Stimulated activated CD4-positive, alpha-beta T cell treated with anti-CD3 and anti-CD28 coated beads, Interleukin-4, amount 100 ng/mL, for 4 hours (primary cell): ENCODE measurements at places on chromosomes 5 and 9.

DNA sequence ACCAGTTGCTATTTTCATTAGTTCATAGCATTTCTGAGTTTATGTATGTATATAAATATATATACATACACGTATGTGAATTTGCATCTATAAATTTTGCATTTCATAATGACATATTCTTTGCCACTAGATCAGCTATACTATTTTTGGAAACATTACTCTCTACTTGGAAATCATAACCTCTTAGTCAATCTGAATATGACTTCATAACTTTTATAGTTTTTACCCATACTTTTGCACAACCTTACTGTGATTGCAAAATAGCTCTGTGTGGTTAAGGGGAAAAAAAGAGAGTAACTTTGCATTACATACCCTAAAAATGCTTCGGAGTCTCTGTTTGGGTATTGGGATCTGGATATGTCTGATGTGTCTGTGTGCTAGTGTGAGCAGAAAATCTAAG is 44.9 kb upstream of the ADAMTSL1 start:
- no peak for DNase-seq

DNA sequence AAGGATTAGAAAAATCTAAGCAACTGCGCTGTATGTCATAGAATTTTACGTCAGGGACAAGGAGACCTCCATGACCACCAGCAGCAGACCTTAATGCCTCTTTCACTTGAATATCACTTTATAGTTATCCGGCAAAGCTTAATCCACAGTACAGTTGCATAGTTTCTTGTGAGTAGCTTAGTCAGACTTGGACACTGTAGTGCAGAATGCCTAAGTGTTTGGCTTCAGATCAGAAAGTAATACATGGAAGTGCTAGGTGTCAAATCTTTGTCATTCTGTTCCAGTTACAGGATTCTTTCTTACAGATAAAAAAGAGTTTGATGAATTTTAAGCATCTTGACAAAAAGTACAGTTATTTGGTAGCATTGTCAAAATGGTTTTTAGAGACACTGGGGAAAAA is 239.9 kb upstream of the PAPPA start:
- DNase-seq = no peak

DNA sequence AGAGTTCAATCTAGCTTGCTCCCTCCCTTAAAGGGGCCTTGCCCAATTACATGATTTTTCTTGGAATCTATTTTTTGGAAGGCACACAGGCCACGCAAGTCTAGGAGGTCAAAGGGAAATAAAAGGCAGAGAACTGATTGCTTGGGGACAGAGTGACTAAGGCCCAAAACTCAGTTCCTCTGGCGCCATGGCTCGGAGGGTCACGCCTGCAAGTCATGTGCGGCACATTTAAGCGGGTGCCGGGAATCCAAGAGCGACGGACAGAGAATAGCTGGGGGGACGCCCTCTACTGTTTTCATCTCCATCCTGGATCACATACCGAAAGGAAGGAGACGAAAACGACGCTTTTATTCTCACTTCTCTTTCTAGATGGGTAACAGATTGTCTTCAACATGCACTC is 78.6 kb downstream of the FREM1 start:
- no peak for DNase-seq

GRCh38 chr9:33785914-33786313 is 9.4 kb upstream of the PRSS3 start:
- DNase-seq = no peak

DNA sequence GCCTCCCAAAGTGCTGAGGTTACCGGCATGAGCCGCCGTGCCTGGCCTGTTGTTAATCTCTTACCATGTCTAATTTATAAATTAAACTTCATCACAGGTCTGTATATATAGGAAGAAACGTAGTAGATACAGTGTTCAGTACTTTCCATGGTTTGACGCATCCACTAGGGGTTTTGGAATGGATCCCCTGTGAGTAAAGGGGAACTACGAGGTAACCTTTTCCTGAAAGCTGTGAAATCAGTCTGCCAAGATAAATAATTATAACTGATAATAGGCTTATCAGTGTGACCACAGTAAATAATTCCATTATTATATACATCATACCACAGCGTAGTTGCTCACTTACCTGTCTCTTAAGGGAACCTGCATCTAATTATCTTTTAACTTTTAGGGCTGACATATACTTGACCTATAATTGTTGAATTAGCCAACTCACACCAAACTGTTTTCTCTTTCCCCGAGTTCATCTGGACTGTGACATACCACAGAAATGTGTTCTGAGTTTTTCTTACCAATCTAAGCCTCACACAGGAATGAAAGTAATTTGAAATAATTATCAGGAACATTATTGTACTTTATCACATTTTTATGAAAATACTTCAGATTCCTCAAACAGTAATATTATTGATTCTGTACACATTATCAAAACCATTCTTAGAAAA is 42.9 kb downstream of the DAPK1 start:
- no peak for DNase-seq

- DNase-seq = no peak
Observed at GRCh38 chr9:109289186-109289585, 31.7 kb downstream of the EPB41L4B start.

- no peak for DNase-seq
Observed at GRCh38 chr5:87541033-87541432, 128.3 kb upstream of the CCNH start.

GRCh38 chr5:132773114-132773513 is 3.9 kb downstream of the SEPTIN8 start:
- DNase-seq = no peak

DNA sequence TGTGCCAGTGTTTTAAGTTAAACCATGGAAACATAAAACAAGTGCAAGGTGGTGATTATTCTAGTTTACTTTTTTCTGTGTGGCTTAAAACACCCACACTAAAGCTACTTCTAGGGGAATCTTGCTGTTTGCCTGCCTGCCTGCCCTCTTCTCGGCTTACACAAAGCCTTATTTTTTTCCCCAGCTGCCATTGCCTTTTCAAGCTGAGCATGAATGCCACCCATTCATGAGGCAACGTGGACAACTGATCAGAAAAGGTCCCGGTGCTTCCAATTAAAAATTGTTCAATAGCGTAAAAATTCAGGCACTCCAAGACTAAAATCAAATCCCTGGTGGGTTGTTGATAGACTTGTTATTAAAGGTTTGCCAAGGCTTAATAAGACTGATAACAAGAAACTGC is 401.4 kb downstream of the TMEM161B start:
- no peak for DNase-seq

- no peak for DNase-seq
Observed at GRCh38 chr9:5479994-5480694, 29.8 kb downstream of the CD274 start.

DNA sequence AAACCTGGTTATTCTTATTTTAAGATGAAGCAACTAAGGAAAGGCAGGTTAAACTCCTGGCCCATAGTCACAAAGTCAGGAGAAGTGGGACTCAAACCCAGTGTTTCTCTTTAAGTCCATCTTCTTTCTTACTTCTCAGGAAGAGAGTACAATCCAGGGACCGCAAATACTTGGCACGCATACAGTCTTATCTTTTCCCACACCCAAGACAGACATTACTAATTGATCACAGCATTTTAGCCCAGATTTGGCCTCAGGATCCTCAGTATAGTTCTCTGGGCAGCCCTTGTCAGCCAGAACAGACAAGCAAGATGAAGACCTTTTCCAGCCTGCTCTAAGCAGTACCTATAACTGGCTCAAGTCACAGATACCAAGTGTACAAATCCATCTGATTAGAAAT is 125.5 kb upstream of the RAI14 start:
- DNase-seq = no peak

DNA sequence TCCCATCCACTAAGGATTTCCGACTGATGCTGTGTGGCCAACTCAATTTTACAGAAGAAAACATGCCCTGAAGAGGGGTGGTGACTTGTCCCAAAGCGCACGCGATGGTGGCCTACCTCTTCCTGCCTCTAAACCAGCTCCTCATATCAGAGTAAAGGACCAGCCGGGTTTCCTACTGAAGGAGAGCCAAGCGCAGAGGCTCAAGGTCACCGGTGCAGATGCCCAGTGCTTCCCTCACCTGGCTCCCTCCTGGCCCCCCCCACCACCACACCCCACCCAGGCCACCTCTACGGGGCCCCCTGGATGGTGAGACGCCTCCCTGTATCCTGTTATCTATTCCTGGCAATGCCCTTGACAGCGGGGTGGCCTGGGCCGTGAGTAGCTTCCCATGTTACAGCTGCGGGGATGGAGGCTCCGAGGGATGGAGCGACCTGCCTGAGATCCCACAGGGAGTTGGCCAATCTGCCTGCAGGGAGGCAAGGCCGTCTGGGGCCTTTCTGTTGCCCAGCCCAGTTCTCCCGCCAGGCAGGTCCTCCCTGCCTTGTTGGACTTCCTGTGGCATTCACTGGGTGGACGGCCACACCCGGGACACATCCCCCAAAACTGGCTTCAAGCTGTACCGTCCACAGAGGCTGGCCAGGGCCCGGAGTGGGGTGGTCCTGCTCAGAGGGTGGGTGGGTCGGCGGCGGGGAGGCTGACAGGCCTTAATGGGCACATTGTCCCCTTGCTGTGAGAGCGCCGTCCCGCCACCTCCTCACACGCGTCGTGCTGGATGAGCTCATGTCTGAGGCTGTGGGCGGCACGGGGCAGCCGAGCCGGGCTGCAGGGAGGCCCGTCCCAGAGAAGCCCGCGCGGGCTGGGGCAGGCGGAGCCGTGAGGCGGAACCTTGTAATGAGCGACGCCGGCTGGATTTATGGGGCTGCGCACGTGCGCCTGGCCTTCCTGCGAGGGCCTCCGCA is 72.5 kb downstream of the MACROH2A1 start:
- no peak for DNase-seq

- DNase-seq = no peak
Observed at GRCh38 chr5:675111-675870, 17.9 kb downstream of the TPPP start.

DNA sequence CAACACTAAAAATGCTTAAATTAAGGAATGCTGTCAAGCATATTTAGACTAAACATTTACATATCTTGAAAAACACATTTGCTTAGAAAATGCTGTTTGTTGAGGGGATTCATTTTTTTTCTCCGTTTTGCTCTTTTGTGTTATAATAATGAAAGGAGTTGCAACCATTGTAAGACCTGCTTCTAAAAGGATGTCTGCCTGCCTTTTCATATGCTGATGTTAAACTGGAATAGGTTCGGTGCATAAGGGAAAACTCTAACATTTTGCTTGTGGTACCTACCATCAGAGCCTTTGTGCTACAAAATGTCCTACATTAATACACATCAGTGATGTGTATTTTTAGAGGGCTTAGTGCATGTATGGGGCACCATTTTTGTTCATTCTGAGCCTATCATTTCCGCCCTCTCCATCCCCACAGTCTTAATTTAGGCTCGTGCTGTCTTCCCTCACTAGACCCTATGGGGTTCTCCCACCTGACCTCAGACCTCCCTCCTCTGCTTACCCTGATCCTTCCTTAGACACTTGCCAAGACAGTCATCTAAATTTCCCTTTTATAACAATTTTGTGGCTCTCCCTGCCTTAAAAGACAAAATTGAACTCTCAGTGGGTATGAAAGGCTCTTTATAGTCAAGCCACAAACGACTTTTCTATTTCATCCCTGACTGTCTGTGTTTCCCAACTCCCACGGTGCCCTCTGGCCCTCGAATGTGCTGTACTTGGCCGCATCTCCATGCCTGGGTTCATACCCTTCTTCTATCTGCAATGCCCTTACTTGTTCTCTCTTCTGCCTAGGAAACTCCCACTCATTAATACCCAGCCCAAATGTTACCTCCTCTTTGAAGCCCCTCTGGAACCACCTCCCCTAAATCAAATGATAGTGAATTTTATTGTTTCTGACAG is 61.2 kb downstream of the CMYA5 start:
- DNase-seq = no peak

- no peak for DNase-seq
Observed at GRCh38 chr9:114141553-114142402, 13.6 kb upstream of the COL27A1 start.

- DNase-seq = no peak
Observed at GRCh38 chr5:136228136-136228757, 35.3 kb upstream of the SMIM32 start.

DNA sequence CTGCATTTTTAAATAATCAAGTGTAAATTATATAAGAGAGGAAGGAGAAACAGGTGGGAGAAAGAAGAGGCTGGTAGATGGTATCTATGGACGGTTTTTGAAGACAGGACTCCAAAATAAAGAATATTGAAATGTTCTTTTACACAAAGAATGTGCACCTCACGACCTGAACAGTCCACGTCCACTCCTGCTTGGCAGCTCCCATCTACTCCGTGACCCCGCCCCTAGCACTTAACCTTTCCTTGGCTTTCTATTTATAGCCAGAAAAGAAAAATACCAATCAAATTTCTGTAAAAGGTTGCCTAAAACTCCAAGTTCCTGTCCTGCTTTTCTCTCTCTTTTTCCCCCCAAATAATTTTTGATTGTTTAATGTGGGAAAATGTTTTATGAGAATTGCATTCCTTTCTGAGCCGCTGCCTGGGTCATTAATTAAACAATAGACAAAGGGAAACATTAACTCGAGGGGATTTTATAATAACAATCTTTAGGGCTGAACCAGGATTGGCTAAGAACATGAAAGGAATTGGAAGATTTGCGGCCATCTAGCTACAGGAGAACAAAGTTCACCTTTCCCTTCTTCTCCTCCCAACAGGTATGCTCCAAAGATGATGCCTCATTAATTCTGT is 173.6 kb upstream of the MAP3K1 start:
- no peak for DNase-seq

DNA sequence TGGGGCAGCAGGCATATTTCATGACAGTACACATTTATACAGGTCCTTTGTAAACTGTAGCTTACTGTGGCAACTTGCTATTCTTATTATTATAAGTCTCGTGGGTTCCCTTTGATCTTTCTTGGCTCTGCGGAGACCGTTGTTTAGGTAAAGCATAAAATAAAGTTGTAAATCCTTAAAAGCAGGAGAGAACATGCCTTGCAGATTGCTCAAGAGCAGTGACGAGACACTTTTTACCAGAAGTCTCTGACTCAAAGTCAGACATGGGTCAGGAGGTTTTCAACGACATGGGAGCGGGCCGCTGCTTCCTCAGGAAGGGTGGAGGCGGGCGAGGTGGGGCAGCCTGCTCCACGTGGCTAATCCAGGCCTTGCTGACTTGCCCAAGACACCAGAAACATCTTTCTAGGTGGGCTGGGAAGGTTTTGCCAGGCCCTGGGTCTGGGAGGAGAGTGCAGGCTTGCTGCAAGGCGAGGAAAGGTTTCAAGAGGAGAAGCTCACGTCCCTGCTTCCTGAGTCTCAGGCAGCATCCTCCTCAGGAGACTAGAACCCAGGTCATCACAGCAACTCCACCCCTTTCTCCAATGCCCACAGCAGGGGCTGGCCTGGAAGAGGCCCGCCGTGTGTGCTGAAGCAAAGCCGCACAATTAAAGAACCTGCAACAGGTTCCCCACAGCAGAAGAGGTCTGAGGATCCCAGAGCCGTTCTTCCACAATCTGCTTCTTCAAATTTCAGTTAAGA is 6.5 kb downstream of the TBC1D2 start:
- no peak for DNase-seq

- DNase-seq = no peak
Observed at GRCh38 chr5:34485768-34486030, 170.4 kb upstream of the RAI14 start.
